Thymus (tissue), 14 donors: ENCODE measurements at places on chromosomes 13 and 19. TPM values are rescaled to one million over a fixed set of nuclear protein-coding genes. Genes with fewer than 3 reads are reported as not detected.

The PSG3 gene
- total RNA-seq, result 0.05 TPM

DNA sequence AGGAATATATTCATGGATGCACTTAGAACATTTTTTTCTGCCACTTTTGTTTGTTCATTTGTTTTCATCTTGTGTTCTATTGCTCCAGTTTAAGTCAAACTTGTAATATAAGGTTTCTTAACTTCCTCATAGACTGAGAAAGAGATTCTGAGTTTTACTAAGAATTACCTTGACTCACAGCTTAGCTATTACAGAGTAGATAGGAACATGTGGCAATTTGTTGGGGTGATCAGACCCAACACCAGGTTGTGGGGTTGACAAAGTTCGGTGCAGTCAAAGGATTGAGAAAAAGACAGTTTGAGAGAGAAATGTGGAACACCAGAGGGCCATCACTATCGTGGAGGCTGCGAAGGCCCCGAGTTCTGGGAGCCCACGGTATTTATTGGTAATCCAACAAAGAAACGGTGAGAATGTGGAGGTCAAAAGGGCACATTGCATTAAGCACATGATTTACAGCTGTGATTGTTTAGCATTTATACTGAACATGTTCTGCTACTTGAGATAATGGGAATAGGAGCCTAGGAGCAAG lies 2526.0 kb downstream of the PCDH9 start:
- no peak overlapping the region for H3K4me3 ChIP-seq
- no peaks in the 10 kb centered on the region for H3K36me3 ChIP-seq
- no peak overlapping the region for H3K27ac ChIP-seq
- no peak for DNase-seq
- H3K4me1 ChIP-seq, result no peaks in the 10 kb centered on the region

DNA sequence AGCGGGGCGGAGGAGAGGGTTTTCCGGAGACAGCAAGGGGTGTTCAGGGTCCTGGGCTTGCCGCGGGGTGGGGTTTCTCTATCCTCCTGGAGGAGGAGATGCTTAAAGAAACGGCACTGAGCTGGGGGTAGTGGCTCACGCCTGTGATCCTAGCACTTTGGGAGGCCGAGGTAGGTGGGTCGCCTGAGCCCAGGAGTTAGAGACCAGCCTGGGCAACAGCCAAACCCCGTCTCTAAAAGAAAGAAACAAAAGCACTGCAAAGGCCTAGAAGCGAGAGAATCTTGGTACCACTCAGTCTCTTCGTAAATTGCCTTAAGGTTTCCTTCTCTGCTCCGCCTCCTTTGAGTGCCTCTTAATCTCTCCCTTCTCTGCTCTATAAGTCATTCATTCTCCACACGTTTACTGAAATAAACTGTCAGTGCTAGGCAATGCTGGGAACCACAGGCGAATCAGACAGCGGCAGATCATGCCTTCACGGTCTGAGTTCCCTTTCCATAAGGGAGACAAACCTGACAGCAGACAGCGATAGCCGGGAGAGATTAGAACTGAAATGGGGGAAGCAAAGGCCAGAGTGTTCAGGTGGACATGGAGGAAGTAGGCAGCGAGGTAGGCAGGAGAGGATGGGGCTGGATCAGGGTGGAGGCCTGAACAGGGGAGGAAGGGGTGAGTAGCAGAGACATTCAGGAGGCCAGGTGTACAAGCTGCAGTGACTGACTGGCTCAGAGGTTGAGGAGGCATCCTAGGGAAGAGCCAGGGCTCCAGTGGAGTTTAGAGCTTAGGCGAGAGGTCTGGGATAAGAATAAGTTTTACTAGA lies 580 bp downstream of the EIF3K start:
- peak overlapping the region; percentile 62 for H3K27ac ChIP-seq
- peak overlapping the region; percentile 66 for H3K4me3 ChIP-seq
- H3K36me3 ChIP-seq, result peaks cover 32% of the 10 kb centered on the region
- DNase-seq, result no peak
- H3K4me1 ChIP-seq, result peaks cover 26% of the 10 kb centered on the region

GRCh38 chr19:16202320-16203255 lies 4.9 kb downstream of the AP1M1 start:
- no peak overlapping the region for H3K4me3 ChIP-seq
- DNase-seq, result no peak
- H3K36me3 ChIP-seq, result peaks cover 69% of the 10 kb centered on the region
- no peaks in the 10 kb centered on the region for H3K27me3 ChIP-seq
- no peaks in the 10 kb centered on the region for H3K4me1 ChIP-seq

The PBX4 gene
- total RNA-seq, result 4.1 TPM

GRCh38 chr13:48502601-48503319 lies 30.1 kb downstream of the RCBTB2 start:
- no peaks in the 10 kb centered on the region for H3K36me3 ChIP-seq
- H3K4me1 ChIP-seq, result peaks cover 54% of the 10 kb centered on the region
- DNase-seq, result no peak
- H3K27ac ChIP-seq, result no peak overlapping the region

GRCh38 chr19:46383846-46384245 lies 29.5 kb downstream of the CCDC8 start:
- H3K36me3 ChIP-seq, result peaks cover 66% of the 10 kb centered on the region
- no peaks in the 10 kb centered on the region for H3K4me1 ChIP-seq
- H3K4me3 ChIP-seq, result no peak overlapping the region

DNA sequence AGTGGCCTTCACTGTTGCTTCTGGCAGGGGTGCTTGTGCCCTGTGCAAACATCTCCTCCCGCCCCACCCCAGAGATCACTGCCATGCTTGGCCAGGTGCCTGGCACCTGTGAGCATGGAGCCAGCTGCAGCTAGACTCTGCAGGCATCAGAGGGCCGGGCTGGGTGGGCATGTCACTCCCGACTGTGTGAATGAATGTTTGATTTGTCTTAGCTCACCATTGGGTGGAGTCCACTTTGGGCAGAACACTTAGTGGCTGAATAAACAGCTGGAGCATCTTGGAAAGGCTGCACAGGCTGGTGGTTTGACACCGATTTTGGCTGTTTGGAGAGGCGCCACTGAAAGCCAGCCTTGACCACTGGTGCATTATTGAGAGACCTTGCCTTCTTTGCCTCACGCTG lies 267.3 kb downstream of the DLEU7 start:
- no peak for DNase-seq
- H3K4me1 ChIP-seq, result peaks cover 10% of the 10 kb centered on the region
- H3K27me3 ChIP-seq, result no peaks in the 10 kb centered on the region
- no peaks in the 10 kb centered on the region for H3K36me3 ChIP-seq
- H3K4me3 ChIP-seq, result no peak overlapping the region

- H3K27ac ChIP-seq, result peak overlapping the region; percentile 98
- H3K4me1 ChIP-seq, result peaks cover 43% of the 10 kb centered on the region
- no peak for DNase-seq
- peak overlapping the region; percentile 79 for H3K4me3 ChIP-seq
- H3K27me3 ChIP-seq, result no peaks in the 10 kb centered on the region
- H3K36me3 ChIP-seq, result peaks cover 9% of the 10 kb centered on the region
Measured at GRCh38 chr13:50910485-50910805, 854 bp downstream of the RNASEH2B start.

- H3K4me1 ChIP-seq, result peaks cover 16% of the 10 kb centered on the region
- DNase-seq, result no peak
- H3K4me3 ChIP-seq, result no peak overlapping the region
- no peaks in the 10 kb centered on the region for H3K36me3 ChIP-seq
- no peaks in the 10 kb centered on the region for H3K27me3 ChIP-seq
Measured at GRCh38 chr13:114152285-114152645, 19.8 kb upstream of the RASA3 start.

- no peaks in the 10 kb centered on the region for H3K4me1 ChIP-seq
- no peaks in the 10 kb centered on the region for H3K36me3 ChIP-seq
- no peak overlapping the region for H3K27ac ChIP-seq
- no peak overlapping the region for H3K4me3 ChIP-seq
Measured at GRCh38 chr13:27125357-27126282, 46.0 kb downstream of the USP12 start.
